ENCODE measurements at places on chromosomes 3 and 15. TPM values are rescaled to one million over a fixed set of nuclear protein-coding genes. Genes with fewer than 3 reads are reported as not detected.

GRCh38 chr3:49294343-49294742 lies 17.3 kb upstream of the C3orf62 start:
- H3K27ac ChIP-seq: no peak overlapping the region
- no peaks in the 10 kb centered on the region for H3K4me1 ChIP-seq
- H3K27me3 ChIP-seq: no peaks in the 10 kb centered on the region
- DNase-seq: no peak
- H3K4me3 ChIP-seq: no peak overlapping the region

Gene C2CD4A
- total RNA-seq: not detected

- peaks cover 5% of the 10 kb centered on the region for H3K4me1 ChIP-seq
- no peaks in the 10 kb centered on the region for H3K36me3 ChIP-seq
- H3K27me3 ChIP-seq: no peaks in the 10 kb centered on the region
- H3K4me3 ChIP-seq: no peak overlapping the region
Observed at GRCh38 chr3:187974871-187975271, 179.1 kb upstream of the LPP start.

GRCh38 chr15:65963911-65964482 lies 94.7 kb downstream of the RAB11A start:
- H3K36me3 ChIP-seq: no peaks in the 10 kb centered on the region
- peaks cover 77% of the 10 kb centered on the region for H3K27me3 ChIP-seq
- H3K27ac ChIP-seq: no peak overlapping the region
- no peak overlapping the region for H3K4me3 ChIP-seq
- no peaks in the 10 kb centered on the region for H3K4me1 ChIP-seq

DNA sequence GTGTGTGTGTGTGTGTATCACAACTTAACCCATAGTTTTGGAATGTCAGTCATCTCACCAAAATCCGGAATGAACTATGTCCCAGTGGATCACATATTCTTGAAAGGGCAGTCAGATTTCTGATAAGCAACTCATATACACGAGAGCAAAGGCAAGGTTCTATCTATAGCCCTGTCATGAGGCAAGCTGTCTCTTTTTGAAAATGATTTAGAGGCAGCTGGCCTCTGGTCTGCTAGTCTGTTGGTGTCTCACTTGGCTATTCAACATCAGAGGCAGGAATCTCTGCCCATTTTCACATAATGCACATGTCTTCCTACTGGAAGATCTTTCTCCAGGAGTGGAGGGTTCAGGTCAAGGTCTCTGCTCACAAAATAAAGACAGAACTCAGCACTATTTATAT lies 79.8 kb downstream of the CNTN6 start:
- DNase-seq: no peak
- no peak overlapping the region for H3K4me3 ChIP-seq
- H3K27ac ChIP-seq: no peak overlapping the region
- H3K27me3 ChIP-seq: no peaks in the 10 kb centered on the region

GRCh38 chr3:57060089-57060821 lies at the start of gene SPATA12:
SPATA12 (plus strand) TSS chr3:57060664; CDS start chr3:57073695, 13,031 bp downstream.
- peaks cover 23% of the 10 kb centered on the region for H3K4me1 ChIP-seq
- peak; percentile 94 for DNase-seq
- H3K27me3 ChIP-seq: no peaks in the 10 kb centered on the region
- H3K27ac ChIP-seq: peak within 1 kb of the TSS; percentile 74
- H3K36me3 ChIP-seq: no peaks in the 10 kb centered on the region

Gene OIP5
- total RNA-seq: 5.2 TPM

DNA sequence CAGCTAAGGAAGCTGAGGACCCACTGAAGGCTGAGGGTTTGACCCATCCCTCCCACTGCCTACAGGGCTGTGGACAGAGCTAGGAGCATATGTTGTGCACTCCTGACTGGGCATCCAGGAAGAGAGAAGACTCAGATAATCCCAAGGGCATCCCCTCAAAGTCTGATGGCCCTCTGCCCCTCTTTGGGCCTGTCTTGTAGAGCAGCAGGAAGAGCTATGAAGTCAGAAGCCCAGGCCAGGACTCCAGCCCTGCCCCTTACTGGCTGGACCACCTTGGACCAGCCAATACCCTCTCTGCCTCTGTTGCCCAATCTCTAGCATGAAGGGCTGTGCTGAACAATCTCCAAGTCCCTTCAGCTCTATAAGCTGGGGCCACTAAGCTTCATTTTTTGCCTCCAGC lies 210.8 kb downstream of the RPLP1 start:
- DNase-seq: no peak
- H3K36me3 ChIP-seq: no peaks in the 10 kb centered on the region
- H3K27ac ChIP-seq: no peak overlapping the region
- H3K4me1 ChIP-seq: no peaks in the 10 kb centered on the region
- no peak overlapping the region for H3K4me3 ChIP-seq
- H3K27me3 ChIP-seq: no peaks in the 10 kb centered on the region

Gene LRRC31
- total RNA-seq: 35.3 TPM

Gene ZKSCAN7
- 6.2 TPM for total RNA-seq

Gene GOLGA8G
- not detected for total RNA-seq
